Activated CD4-positive, alpha-beta T cell treated with anti-CD3 and anti-CD28 coated beads, Interleukin-2, amount 50 U/mL, for 1 hour (primary cell): ENCODE measurements at places on chromosomes 1 and 21.

- DNase-seq: no peak
Observed at GRCh38 chr1:19054216-19054615, 97.7 kb upstream of the IFFO2 start.

DNA sequence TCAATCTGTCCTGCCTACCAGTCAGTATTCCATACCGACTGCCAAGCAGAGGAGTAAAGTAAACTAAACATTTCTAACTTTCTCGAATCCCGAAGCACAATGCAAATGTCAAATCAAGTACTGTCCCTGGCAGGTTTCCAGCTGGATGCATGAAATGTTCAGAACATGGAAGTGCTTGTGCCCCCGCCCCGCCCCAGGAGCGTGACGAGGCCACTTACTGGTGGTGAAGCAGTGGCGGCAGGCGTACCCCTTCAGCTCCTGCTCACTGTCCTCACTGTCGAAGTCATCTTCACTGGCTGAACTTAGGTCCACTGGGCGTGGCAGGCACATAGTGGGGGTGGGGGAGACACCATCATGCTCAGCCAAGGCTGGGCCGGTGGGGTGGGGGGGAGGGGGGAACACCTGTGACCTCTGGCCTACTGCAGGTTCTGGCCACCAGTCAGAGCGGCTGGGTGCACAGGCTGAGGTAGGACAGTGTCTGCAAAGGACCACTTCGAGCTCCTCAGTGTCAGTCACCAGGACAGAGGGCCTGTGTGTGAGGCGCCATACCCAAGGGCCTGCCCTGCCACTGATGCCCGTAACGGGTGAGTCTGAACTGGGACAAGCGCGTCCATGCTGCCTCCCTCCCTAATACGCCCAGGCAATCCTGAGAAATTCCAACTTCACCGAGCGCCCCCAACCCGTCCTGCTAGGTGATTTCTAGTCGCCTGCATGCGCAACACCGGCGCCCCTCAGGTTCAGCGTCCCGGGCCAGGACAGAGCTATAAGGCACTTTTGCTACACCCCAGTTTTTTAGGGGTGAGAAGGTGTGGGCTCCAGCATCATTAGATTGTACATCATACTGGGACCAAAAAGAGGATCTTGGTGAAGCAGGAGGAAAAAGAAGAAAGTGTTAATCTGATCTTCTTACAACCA is 46.9 kb downstream of the SLC45A1 start:
- DNase-seq: no peak

GRCh38 chr21:44874497-44875315 is 1.2 kb upstream of the PTTG1IP start:
- DNase-seq: peak; percentile 16

DNA sequence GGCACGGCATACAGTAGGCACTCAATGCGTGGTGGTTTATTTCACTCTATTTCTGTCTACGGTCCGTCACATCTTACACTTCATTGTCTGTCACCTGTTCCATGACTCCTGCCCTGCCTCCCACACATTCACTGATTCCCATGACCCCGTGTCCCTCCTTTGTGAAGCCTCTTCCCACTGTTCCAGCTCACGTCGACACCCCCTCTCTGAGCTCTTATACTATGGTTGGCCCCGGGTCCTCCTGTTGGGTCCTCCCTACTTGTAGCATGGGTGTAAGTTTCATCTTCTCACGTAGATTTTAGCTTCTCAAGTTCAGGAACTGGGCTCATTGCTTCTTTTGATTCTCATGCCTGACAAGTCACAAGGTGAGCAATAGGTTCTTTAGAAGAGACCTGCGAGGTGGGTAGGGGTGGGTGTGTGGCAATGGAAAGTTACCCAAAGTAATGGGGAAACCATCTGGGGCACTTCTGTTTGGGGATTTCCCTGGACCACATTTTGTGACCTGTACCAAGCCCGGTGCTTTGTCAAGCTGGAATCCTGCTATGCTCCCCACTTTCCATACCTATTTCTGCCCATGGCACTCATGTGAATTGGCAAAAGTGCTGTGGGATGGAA is 22.1 kb upstream of the IL10 start:
- DNase-seq: no peak

DNA sequence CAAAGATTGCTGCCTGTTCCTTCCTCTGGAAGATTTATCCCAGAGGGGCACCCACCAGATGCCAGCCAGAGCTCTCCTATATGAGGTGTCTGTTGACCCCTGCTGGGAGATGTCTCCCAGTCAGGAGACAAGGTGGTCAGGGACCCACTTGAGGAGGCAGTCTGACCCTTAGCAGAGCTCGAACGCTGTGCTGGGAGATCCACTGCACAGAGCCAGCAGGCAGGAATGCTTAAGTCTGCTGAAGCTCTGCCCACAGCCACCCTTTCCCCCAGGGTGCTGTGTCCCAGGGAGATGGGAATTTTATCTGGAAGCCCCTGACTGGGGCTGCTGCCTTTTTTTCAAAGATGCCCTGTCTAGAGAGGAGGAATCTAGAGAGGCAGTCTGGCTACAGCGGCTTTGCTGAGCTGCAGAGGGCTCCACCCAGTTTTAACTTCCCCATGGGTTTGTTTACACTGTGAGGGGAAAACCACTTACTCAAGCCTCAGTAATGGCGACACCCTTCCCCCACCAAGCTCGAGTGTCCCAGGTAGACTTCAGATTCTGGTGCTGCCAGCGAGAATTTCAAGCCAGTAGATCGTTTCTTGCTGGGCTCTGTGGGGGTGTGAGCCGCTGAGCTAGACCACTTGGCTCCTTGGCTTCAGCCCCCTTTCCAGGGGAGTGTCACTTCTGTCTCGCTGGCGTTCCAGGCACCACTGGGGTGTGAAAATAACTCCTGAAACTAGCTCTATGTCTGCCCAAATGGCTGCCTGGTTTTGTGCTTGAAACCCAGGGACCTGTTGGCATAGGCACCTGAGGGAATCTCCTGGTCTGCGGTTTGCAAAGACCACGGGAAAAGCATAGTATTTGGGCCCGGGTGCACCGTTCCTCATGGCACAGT is 51.1 kb upstream of the PDC start:
- no peak for DNase-seq
